ENCODE measurements at places on chromosomes 16 and 17.
A peak's percentile ranks its signal among the peaks of the same experiment; 100 is the strongest.

- no peak for DNase-seq
These were observed 15.2 kb downstream of the LITAF start for GRCh38 chr16:11571549-11571948.

DNA sequence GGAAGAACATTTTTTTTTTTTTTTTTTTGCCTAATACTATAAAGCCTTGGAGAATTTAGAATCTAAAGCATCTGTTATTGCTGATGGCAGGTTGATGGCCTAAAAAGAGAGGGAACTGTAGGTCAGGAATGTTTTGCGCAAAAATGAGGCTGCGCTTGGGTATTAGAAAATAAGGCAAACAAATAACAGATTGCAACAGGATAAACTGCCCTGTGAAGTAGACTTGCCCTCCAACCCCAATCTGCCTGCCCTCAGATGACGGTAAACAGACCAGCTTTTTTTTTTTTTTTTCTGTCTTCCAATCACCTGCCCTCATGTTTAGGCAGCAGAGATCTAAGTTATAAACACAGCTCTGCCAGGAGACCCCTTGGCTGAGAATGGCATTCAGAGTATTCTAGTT is 3.8 kb upstream of the DHX8 start:
- DNase-seq: no peak

- no peak for DNase-seq
These were observed 57.3 kb upstream of the RPL38 start for GRCh38 chr17:74146196-74146595.

- no peak for DNase-seq
These were observed 343.0 kb upstream of the DYNLRB2 start for GRCh38 chr16:80197741-80198201.

DNA sequence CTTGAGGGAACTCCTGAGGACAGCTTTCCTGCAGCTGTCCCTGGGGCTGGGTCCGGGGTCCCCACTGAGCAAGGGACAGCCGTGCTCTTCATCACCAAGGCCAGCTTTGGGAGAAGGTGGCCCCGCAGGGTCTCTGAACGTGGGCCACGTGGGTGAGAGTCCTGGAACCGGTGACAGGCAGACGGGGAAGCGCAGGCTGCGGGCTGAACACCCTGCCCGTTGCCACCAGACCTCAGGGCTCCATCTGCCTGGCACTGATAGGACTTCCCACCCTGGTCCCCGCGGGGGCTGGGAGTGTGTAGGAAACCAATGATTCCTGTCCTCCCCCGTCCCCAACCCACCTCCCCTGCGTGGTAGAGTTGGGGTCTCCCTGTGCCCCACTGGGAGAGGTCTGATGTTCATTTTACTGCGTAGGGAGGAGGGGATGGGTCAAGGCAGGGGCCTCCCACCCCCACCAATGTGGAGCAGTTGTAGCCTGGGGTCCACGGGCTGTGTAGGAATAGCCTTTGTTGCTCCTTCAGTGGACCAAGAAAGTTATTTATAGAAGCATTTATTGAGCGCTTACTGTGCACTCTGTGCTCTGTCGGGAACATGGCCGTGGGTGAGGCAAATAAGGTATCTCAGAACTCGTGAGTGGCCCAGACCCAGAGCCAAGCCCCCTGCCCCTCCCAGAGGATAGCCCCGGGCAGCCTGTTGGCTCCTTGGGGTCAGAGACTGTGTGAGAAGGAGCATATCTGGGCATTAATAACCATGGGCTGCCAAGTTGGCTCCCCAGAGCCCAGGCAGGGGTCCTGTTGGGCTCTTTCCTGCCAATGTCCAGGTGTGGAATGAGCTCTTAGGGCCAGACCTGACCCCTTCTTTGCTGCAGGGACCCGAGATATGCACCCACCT is 1.3 kb downstream of the ADGRG1 start:
- peak; percentile 93 for DNase-seq

DNA sequence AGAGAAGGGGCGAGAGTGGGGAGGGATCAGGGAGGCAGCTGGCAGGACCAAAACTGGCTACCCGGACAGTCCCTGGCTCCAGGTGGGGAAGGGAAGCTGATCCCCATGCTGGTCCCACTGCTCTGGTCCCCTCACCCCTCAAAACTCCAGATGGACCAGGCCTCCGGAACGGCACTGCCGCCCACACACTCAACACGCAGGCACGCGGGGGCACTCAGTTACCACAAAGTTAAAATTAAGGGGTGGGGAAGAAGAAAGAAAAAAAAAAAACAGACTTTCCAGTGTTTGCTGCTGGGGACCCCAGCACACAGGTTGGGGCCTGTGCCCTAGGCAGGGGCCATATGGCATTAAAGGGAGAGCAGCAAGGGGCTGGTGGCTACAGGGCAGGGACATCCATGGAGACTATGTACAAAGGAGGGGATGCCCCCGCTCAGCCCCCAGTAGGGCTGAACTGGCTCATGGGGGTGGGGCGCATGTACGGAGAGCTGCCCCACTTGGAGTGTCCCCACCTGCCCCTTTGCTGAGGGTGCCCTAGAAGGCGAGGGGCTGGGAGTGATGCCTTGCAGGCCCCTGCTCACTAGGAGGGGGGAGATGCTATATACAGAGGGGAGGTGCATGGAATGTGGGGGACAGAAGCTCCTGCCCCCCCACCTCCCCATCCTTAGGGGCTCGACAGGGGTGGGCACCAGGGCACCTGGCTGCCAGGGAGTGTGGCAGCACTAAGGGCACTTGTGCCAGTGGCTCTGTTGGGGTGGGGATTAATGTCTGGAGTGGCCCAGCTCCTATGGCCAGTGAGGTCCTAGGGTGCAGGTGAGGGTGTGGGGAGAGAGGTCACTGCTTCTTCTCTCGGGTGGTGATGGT is 5.6 kb downstream of the TP53I13 start:
- DNase-seq: no peak

DNA sequence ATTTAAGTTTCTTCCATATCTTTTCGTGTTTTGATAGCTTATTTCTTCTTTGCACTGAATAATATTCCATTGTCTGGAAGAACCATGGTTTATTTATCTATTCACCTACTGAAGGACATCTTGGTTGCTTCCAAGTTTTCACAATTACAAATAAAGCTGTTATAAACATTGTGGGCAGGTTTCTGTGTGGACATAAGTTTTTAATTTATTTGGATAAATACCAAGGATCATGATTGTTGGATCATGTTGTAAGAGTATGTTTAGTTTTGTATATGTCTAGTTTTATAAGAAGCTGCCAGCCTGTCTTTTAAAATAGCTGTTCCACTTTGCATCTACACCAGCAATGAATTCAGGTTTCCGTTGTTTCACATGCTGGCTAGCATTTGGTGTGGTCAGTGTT is 339.4 kb downstream of the CDH11 start:
- no peak for DNase-seq

DNA sequence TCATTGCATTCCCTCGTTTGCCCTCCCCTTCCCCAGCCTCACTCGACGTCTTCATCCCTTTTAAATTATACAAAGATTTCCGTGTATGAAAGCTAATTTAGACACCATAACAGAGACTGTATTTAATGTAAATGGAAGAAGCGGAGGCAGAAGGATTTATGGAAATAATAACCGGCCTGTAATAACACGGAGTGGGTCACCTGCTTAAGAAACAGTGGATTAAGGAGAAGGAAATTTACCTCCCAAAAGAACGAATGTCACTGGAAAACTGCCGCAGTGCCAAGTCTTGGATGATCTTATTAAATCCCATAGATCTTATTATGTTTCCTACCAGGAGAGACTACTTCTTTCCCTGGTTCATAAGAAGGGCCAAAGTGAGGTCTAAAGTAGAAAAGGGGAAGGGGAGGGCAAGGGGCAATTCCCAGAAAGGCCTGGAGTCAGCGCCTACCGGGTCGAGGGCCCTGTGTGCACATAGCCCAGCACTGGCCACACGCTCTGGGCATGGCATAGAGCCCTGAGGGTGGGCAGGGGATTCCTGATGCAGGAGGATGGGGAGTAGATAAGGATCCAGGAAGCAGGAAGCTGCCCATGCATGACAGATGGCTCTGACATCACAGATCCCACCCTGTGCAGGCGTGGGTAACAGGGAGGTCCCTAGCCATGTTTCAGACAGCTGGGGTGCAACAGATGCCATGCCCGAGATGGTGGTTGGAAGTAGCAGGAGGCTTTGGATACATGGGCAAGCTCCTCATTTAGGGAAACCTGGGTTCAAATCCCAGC is 56.2 kb upstream of the RPL38 start:
- no peak for DNase-seq

- no peak for DNase-seq
These were observed 495.1 kb downstream of the CDH11 start for GRCh38 chr16:64626776-64627175.

DNA sequence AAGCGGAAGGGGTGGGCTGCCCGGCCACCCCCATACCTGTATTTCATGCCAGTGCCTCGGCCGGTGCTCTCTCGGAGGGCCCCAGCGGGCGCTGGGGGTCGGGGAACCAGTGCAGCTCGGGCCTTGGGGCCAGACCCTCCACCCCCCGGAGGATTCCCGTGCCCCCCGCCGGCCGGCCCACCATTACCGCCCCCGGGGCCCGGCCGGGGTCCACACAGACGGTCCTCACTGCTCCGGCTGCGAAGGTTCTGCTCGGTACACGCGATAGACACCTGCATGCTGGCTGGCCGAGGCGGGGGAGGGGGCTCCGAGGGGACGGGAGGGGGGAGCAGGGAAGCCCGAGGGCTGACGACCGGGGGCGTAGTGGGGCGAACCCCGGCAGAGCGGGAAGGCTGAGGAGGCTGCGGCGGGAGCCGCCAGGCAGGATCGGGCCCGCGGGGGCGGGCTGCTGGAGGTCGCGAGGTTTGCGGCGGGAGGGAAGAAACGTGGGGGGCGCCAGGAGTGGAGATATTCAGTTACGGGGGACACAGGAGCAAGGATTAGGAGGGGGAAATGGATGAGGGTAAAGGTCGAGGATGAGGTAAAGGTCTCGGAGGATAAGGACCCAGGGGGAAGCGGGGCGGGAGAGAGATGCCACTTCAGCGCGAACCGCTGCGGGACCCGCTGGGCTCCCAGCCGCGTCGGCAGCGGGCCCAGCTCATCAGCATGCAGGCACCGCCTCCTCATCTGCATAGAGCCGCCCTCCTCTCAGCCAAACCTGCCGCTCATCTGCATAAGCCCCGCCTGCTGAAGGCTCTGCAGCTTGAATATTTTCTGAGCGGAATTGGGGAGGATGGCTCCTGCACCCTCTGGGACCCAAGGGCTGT is at the start of gene KCNAB3:
TSS of gene KCNAB3 (minus strand) at position 699 of the 866 bp plus-strand sequence. CDS start at position 278, 421 bp downstream.
- DNase-seq: peak; percentile 53

DNA sequence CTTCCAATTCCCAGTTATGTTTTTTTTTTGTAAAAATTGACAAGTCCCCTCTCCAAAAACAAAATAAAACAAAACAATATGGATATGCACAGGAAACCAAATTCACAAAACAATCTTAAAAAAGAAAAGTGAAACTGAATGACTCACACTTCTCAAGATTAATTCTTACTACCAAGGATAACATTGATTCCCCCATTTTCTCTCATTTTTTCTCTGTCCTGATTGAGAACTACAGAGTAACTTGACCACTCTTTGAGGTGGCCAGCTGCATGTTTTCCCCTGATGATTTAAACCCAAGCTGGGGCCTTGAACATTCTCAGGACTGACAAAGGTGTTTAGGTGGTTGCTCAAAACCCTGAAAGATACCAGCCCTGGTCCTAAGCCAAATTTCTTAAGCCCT is 149.0 kb downstream of the AHSP start:
- DNase-seq: no peak

DNA sequence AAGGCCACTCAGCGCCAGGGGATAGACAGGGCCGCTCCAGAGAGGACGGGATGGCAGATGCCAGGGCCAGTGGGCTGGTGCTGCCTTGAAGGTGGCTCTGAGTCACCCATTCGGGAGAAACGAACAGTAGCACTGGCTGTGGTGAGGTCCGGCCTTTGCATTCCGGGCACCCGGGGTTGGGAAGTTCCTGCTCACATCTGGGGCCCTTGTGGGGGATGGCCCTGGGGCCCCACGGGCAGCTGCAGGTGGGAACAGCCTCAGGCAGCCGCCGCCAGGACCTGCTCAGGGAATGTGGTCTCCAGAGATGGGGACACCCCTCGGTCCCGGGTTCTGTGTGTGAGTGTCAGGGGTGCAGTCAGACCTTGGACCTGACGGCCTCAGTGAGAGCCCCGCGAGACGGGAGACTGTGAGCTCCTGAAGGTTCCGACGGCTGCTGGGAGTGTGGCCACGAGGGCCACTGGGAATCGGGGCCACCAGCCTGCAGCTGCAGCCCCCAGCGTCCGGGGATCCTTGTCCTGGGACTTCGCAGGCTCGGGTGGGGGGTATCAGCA is 1.4 kb downstream of the CBFA2T3 start:
- DNase-seq: peak; percentile 63

DNA sequence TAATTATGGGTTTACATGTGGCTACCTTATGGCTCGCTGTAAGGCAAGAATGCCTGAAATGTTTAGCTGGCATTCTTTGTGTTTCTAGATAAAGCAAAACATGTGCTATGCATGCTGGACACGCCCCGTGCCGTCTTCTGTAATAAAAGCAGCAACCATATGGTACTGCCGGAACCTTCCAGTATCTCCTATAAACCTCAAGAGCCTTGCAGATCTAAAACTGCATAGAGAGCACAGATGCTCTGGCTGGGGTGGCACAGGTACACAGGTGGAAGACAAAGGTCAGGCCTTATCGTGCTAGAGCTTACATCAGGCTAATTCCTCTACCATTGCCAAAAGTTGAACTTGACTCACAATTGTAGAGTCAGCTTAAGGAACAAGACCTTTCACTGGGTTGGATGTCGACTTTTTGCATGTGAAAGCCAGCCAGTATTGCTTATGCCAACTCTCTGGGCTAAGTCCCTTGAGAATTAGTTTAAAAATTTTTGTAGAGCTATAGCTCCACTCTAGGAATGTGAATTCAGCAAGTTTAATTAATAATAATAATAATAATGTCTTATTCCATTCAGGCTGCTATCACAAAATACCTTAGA is 187.4 kb upstream of the CACNG5 start:
- no peak for DNase-seq

- DNase-seq: no peak
These were observed 298.3 kb upstream of the ERCC4 start for GRCh38 chr16:13621639-13622038.

All from hematopoietic multipotent progenitor cell treated with erythropoietin and hydrocortisone succinate and interleukin-3 and kit ligand, for 6 days (in vitro differentiated cells).